Thymus (tissue), 14 donors: ENCODE measurements at places on chromosomes 5 and 9. TPM values are rescaled to one million over a fixed set of nuclear protein-coding genes. Genes with fewer than 3 reads are reported as not detected.

DNA sequence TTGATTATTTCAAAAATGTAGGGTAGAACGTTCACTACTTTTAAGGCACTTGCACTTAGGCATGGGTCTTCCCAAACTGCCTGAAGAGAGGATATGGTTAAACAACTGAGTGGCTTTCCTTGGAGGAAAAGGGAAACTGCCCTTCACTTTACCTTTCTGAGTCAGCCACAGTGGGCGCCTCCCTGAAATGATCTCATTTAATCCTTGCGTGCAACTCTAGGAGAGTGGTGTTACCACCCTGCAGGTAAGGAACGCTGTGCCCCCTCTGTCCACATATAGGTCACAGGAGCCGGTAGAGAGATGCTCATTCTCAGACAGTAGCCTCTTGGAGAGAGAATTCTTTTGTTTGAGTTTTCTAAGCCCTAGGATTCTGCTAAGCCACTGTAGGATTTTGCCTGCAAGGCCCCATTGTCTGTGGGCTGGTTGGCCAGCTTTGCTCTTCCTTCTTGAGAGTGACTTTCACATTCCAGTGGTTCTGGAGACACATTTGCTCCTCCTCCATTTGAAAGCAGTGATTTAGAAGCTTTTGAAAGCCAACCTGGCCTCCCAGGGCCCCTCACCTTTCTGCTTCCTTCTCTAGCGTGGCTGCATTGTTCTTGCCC is 110.3 kb upstream of the CTSL start:
- H3K4me1 ChIP-seq, result peaks cover 45% of the 10 kb centered on the region
- no peak overlapping the region for H3K4me3 ChIP-seq
- no peaks in the 10 kb centered on the region for H3K27me3 ChIP-seq
- H3K36me3 ChIP-seq, result peaks cover 41% of the 10 kb centered on the region
- H3K27ac ChIP-seq, result no peak overlapping the region

GRCh38 chr9:259405-260404 is 45.0 kb downstream of the DOCK8 start:
- H3K4me3 ChIP-seq, result no peak overlapping the region
- no peak for DNase-seq
- no peaks in the 10 kb centered on the region for H3K36me3 ChIP-seq

GRCh38 chr9:14096258-14096922 is 217.6 kb downstream of the NFIB start:
- no peak overlapping the region for H3K27ac ChIP-seq
- no peaks in the 10 kb centered on the region for H3K4me1 ChIP-seq
- no peaks in the 10 kb centered on the region for H3K36me3 ChIP-seq
- H3K27me3 ChIP-seq, result no peaks in the 10 kb centered on the region
- H3K4me3 ChIP-seq, result no peak overlapping the region
- DNase-seq, result no peak

- no peaks in the 10 kb centered on the region for H3K27me3 ChIP-seq
- DNase-seq, result no peak
- H3K27ac ChIP-seq, result peak overlapping the region; percentile 52
- peaks cover 6% of the 10 kb centered on the region for H3K36me3 ChIP-seq
These were observed 15.2 kb downstream of the RAPGEF1 start for GRCh38 chr9:131724683-131725082.

DNA sequence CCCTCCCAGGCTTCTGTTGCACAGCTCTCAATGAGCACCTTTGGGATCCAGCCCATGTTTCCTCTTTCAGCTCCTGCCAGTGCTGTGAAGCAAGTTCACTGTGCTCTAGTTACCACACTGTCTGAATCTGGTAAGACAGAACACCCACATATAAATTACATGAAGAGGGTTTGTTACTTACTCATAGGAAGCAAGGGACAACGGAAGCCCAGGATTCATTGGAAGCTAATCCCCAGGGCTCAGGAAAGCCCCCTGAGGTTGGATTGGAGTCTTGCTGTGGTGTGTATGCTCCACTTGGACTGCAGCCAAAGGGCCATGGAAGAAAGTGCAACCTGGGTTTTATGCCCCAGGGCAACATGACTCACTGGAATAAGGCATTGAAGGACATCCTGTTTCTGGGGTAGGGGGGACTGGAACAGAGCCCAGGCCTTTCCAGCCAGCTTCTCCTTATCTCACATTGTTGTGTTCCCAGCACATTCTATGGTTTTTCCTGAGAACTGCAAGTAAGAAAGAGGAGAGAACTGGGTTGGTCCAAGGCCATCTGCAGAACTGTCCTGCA is 15.6 kb upstream of the CLK4 start:
- no peak overlapping the region for H3K27ac ChIP-seq
- no peaks in the 10 kb centered on the region for H3K27me3 ChIP-seq
- no peak overlapping the region for H3K4me3 ChIP-seq
- no peak for DNase-seq
- no peaks in the 10 kb centered on the region for H3K36me3 ChIP-seq

The CDX1 gene
- 0.85 TPM for total RNA-seq

The FUT7 gene
- 0.99 TPM for total RNA-seq

- no peak overlapping the region for H3K27ac ChIP-seq
- no peaks in the 10 kb centered on the region for H3K36me3 ChIP-seq
- H3K4me1 ChIP-seq, result no peaks in the 10 kb centered on the region
- no peak overlapping the region for H3K4me3 ChIP-seq
- H3K27me3 ChIP-seq, result peaks cover 8% of the 10 kb centered on the region
These were observed 105.0 kb downstream of the FBXO38 start for GRCh38 chr5:148488757-148489156.

GRCh38 chr9:100425758-100426157 is 1.2 kb upstream of the MSANTD3 start:
- no peaks in the 10 kb centered on the region for H3K36me3 ChIP-seq
- DNase-seq, result no peak
- no peaks in the 10 kb centered on the region for H3K4me1 ChIP-seq
- no peaks in the 10 kb centered on the region for H3K27me3 ChIP-seq
- no peak overlapping the region for H3K4me3 ChIP-seq

The NRG2 gene
- total RNA-seq, result 0.38 TPM

The SLC23A1 gene
- 1.1 TPM for total RNA-seq

The CTXN3 gene
- total RNA-seq, result not detected

The C6 gene
- total RNA-seq, result 0.28 TPM

DNA sequence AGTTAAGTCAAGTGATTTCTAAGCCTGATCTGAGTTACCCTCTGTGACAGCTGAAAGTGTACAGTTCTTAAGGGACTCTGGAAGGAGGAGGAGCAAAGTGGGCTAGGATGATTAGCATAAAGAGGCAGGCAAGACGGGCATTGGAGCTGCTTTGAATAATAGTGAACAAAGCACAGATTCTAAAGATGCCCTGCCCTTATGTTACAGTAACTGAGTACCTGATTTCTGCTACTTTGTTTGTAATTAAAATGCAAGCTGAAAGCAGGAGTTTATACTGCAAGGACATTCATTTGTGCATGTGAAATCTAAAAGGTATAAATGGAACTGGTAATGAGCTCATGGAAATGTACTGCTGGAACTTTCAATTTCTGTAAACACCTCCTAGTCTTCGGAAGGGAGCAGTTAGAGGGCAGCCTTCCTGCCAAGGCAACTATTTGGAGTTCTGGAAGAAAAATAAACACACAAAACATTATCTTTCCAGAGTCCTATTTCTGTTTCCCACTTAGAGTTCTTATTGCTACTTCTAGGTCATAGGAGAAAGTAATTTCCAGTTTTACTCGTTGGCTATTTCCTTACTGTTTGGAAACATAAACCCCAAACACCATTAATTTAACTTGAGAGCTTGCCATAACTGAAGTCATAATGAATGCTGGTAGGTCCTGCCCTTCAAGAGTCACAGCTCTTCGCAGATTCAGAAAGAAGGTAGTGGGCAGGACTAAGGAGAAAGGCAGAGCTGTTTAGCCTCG is at the start of gene RANBP3L:
TSS of gene RANBP3L (minus strand) at position 45 of the 746 bp plus-strand sequence. CDS start 486 bp downstream, outside the sequence.
- no peaks in the 10 kb centered on the region for H3K36me3 ChIP-seq
- H3K27ac ChIP-seq, result peak within 1 kb of the TSS; percentile 27

DNA sequence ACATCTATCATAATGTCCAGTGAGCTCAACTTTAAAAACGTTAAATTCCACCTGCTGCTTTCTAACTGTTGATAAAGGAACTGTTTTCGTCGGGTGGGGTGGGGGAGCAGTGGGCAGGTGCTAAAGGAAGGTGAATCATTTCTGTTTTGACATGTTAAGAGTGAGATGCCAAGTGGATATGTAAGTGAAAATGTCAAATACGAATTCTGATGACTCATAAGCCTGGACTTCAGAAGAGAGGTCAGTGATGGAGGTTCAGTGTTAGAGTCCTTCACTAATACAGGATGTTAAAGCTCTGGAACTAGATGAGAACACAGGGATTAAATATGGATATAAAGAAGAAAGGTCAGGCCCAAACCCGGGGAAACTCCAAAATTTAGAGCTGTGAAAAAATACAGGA is 617.9 kb upstream of the CTNND2 start:
- no peaks in the 10 kb centered on the region for H3K36me3 ChIP-seq
- H3K4me1 ChIP-seq, result no peaks in the 10 kb centered on the region
- no peak overlapping the region for H3K4me3 ChIP-seq
- no peaks in the 10 kb centered on the region for H3K27me3 ChIP-seq
- DNase-seq, result no peak
- no peak overlapping the region for H3K27ac ChIP-seq

DNA sequence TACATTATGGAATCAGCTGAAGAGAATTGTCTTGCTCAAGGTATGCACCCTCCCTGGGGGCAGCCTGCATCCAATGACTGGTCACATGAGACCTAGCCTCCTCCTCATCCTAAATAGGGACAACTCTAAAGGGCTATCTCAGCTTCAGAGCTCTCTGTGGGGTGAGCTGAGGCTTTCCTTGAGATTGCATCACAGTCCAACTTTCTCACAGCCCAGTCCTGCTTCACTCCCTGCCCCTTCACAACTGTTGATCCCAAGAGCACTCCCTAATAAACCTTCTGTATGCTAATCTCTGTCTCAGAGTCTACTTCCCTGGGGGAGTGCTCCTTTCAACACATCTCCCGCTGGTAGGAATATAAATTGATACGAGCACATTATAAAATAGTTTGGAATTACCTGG is 44.1 kb upstream of the ERBIN start:
- no peak overlapping the region for H3K27ac ChIP-seq
- no peaks in the 10 kb centered on the region for H3K27me3 ChIP-seq
- H3K4me3 ChIP-seq, result no peak overlapping the region
- H3K36me3 ChIP-seq, result no peaks in the 10 kb centered on the region

GRCh38 chr9:136305804-136306203 is 1.9 kb upstream of the CCDC187 start:
- H3K4me3 ChIP-seq, result no peak overlapping the region
- H3K27ac ChIP-seq, result no peak overlapping the region
- H3K27me3 ChIP-seq, result peaks cover 14% of the 10 kb centered on the region
- H3K36me3 ChIP-seq, result no peaks in the 10 kb centered on the region

- H3K27me3 ChIP-seq, result no peaks in the 10 kb centered on the region
- H3K4me1 ChIP-seq, result no peaks in the 10 kb centered on the region
- H3K27ac ChIP-seq, result no peak overlapping the region
- no peaks in the 10 kb centered on the region for H3K36me3 ChIP-seq
- H3K4me3 ChIP-seq, result no peak overlapping the region
These were observed 205.5 kb upstream of the CDKN2B start for GRCh38 chr9:22214497-22215031.

- DNase-seq, result no peak
- peaks cover 10% of the 10 kb centered on the region for H3K4me1 ChIP-seq
- H3K36me3 ChIP-seq, result no peaks in the 10 kb centered on the region
- no peak overlapping the region for H3K4me3 ChIP-seq
- H3K27me3 ChIP-seq, result peaks cover 31% of the 10 kb centered on the region
These were observed 4.7 kb upstream of the TGFBI start for GRCh38 chr5:136023958-136024541.

The RNF183 gene
- total RNA-seq, result 0.24 TPM

DNA sequence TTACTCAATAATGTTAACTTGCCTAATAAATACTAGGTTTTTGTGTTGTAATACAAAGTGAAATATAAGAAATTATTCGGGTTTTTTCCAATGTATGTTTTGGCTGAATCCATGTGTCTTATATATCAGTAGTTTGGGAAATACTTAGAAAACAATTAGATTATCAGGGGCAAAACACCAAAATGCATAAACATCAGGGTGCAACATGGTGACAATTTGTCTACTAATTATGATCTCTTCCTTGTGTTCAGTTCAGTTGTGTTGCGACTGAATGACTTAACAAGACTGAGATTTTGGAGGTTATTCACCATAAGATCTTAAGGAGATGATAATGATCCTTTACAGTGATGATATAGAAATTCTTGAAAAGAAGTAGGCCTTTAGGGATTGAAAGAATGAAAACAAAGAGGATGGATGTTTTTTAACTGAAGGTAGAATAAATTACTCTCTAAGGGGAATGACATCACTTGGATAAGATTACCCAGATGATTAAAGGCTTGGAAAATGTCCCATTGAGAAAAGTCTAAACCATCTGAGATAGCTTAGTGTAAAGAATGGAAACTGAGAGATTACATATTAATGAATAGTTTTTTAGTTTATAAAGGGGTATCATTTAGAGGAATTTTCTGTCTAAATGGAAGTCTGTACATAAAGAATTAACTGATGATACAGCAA is 415.8 kb downstream of the SPATA31D1 start:
- no peaks in the 10 kb centered on the region for H3K36me3 ChIP-seq
- DNase-seq, result no peak
- H3K27ac ChIP-seq, result no peak overlapping the region
- no peaks in the 10 kb centered on the region for H3K27me3 ChIP-seq
- H3K4me3 ChIP-seq, result no peak overlapping the region
- no peaks in the 10 kb centered on the region for H3K4me1 ChIP-seq

The TMEM171 gene
- 0.19 TPM for total RNA-seq

The IGIP gene
- total RNA-seq, result 1.5 TPM

DNA sequence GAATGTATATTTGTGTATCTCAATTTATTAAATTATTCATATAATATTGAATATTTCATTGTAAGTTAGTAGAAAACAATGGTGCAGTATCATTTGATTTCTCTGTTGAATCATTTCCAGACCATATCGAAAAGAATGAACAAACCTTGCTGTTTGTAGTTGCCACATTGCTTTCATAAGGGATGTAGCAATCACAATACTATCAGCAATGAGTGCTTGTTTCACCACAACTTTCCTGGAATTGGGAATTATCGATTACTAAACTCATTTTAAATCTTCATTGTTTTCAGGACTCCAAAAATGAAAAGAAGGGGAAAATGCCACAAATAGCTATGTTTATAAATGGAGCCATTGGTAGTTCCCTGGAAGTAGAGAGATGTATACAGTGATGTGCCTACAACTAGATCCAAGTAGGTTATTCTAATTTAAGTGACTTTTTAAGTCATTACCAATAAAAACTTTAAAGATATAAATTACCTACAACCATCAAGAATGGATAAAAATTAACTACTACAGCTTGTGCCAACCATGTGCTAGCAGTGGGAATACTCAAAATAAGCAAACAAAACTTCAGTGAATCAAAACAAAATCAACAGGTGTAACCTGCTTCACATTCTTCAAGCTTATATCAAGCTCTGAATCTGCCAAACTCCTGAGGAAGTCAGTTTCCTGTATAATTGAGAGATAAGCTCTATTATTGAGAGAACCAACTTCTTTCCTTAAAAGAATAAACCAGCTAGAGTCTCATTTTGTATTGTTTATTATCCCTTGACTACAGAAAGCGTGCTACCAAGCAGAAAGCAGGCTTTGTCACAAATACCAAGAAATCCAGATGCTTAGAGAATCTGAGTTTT is 358.6 kb downstream of the ADGRV1 start:
- H3K27me3 ChIP-seq, result no peaks in the 10 kb centered on the region
- no peak for DNase-seq
- H3K27ac ChIP-seq, result no peak overlapping the region

The CMYA5 gene
- total RNA-seq, result 2.7 TPM

GRCh38 chr5:157471709-157472108 is 11.7 kb downstream of the NIPAL4 start:
- H3K4me1 ChIP-seq, result no peaks in the 10 kb centered on the region
- no peak overlapping the region for H3K27ac ChIP-seq
- no peak for DNase-seq
- H3K27me3 ChIP-seq, result no peaks in the 10 kb centered on the region

The MARCOL gene
- total RNA-seq, result not detected

The SLC31A1 gene
- 5.4 TPM for total RNA-seq

GRCh38 chr5:81188962-81189361 is 44.2 kb upstream of the CKMT2 start:
- DNase-seq, result no peak
- H3K36me3 ChIP-seq, result no peaks in the 10 kb centered on the region
- H3K27ac ChIP-seq, result no peak overlapping the region
- H3K4me1 ChIP-seq, result no peaks in the 10 kb centered on the region
